ENCODE measurements at places on chromosomes 3 and 15.

DNA sequence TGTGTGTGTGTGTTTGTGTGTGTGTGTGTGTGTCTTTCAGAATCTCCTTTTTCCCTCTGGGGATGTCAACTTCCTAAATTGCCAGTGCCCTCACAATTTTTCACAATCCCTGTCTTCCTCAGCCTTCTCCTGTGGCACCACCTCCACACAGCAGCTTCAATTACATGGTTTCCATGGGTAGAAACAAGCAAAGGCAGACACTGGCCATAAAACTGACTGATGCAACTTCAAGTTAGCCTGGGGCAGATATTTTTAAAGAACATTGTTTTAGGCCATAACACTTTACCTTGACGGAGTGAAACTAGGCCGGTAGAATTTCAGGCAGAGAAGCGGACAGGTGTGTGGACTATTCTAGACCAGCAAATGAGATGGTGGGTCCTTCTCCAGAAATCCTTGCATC lies 405.8 kb upstream of the SUCLG2 start:
- peak; percentile 63 for DNase-seq

DNA sequence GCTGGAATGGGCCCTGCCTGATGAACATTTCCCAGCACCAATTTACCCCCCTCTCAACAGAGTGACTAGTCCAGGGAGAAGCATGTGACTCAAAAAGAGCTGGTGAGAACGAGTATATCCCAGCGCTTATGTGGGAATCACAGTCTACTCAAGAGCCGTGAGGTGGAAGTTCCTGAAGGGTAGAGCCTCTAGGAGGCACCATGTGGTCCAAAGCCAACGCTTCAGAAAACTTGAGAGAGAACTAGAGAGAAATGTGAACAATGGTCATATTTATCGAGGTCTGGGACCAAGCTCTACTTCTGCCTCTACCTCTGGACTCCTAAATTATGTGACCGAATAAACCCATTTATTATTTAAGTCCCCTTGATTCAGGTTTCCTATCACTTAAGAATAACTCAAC lies 111.0 kb upstream of the RAP2B start:
- DNase-seq: no peak

DNA sequence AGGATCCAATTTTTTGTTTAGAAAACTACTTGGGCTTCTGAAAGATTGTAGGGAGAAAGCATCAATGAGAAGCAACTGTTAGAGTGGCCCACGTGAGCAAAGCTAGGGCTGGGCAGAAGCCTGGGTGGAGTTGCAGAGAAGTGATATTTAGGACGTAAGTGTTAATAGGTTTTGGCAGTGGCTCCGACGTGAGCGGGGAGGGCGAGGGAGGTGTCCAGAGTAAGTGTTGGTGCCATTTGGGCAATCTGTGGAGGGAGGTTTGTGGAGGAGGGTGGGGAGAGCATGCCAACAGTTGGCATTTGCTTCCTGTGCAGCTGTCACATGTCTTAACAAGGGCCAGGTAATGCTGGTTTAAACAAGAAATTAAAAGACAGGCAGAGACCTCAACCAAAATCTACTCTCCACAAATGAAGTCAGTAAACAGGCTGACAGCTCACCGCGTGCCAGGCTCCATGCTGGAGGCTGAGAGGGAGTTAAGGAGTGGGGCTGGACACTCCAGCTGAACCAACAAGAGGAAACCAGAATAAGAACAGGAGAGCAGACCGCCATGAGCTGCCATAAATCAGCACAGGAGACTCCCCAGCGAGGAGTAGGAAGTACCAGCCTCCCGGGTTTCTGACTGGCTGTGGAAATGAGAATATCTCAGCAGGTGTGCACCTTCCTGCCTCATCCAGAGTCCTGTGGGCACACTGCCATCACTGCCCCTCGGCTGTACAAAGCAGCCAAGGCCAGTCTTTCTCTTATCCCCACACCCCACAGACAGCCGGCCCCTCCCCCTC lies 232.6 kb downstream of the ABHD5 start:
- peak; percentile 93 for DNase-seq

GRCh38 chr3:197599089-197599765 lies 43.5 kb upstream of the BDH1 start:
- peak; percentile 88 for DNase-seq

GRCh38 chr3:11274566-11275142 lies 2.5 kb downstream of the ATG7 start:
- DNase-seq: no peak

DNA sequence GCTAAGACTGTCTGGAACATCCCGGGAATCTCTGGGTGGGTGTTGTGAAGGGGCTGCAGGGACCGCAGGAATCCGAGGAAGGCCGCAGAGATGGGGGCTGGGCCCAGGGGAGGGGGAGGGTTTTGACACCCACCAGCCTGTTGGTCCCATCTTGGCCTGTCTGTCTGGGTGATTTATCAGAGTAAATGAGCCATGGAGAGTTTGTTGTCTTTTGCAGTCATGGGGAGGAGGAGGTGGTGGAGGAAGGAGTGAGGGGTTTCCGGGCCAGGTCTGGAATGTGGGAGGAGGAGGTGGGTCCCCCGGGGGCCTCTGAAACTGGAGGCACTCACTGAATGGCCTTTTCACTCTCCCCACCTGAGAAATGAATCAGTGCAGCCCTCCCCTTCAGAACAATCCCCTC lies 11.5 kb downstream of the SEMA3F start:
- peak; percentile 96 for DNase-seq

GRCh38 chr3:71568207-71568606 lies 15.3 kb downstream of the FOXP1 start:
- no peak for DNase-seq

Data from kidney (tissue), 22 donors.